Endothelial cell (in vitro differentiated cells): ENCODE measurements at places on chromosomes 2 and 18. TPM values are rescaled to one million over a fixed set of nuclear protein-coding genes. Genes with fewer than 3 reads are reported as not detected.

The BIRC6 gene
- total RNA-seq = 125 TPM

DNA sequence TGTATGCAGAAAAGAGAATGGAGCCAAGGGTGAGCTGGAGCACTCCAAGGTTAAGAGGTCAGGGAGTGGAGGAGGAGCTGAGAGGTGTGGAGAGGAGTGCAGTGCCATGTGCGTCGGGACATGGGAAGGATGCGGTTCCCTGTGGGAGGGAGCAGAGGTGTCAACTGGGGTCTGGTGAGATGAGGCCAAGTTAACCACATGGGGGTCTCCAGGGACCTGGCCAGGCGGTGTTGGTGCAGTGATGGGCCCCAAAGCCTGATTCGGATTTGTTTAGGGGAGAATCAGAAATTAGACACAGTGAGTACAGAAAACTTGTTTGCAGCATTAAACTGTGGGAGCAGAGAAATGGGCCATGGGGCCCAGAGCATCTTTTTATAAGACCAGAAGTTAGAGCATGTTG is 210.5 kb downstream of the LDLRAD4 start:
- DNase-seq = no peak
- H3K4me1 ChIP-seq = peaks cover 30% of the 10 kb centered on the region
- H3K27me3 ChIP-seq = peaks cover 10% of the 10 kb centered on the region
- no peak overlapping the region for H3K4me3 ChIP-seq

GRCh38 chr2:232448304-232448690 is 7.7 kb upstream of the ALPI start:
- no peaks in the 10 kb centered on the region for H3K27me3 ChIP-seq
- H3K4me1 ChIP-seq = no peaks in the 10 kb centered on the region
- no peaks in the 10 kb centered on the region for H3K36me3 ChIP-seq
- no peak overlapping the region for H3K27ac ChIP-seq

- DNase-seq = no peak
- H3K4me1 ChIP-seq = peaks cover 4% of the 10 kb centered on the region
- no peaks in the 10 kb centered on the region for H3K36me3 ChIP-seq
- no peak overlapping the region for H3K4me3 ChIP-seq
- no peaks in the 10 kb centered on the region for H3K27me3 ChIP-seq
- H3K27ac ChIP-seq = no peak overlapping the region
Measured at GRCh38 chr2:212943351-212943750, 208.1 kb downstream of the IKZF2 start.

DNA sequence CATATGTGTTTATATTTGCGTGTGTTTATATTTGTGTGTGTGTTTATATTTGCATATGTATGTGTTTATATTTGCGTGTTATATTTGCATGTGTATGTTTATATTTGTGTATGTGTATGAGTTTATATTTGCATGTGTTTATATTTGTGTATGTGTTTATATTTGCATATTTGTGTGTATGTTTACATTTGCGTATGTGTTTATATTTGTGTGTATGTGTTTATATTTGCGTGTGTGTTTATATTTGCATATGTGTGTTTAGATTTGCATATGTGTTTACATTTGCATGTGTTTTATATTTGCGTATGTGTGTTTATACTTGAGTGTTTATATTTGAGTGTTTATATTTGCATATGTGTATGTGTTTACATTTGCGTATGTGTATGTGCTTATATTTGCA is 115.7 kb upstream of the CTDP1 start:
- no peak overlapping the region for H3K27ac ChIP-seq
- peaks cover 6% of the 10 kb centered on the region for H3K27me3 ChIP-seq
- H3K4me3 ChIP-seq = no peak overlapping the region
- no peaks in the 10 kb centered on the region for H3K36me3 ChIP-seq
- H3K4me1 ChIP-seq = peaks cover 17% of the 10 kb centered on the region
